ENCODE measurements at places on chromosomes 1 and 21.
A peak's percentile ranks its signal among the peaks of the same experiment; 100 is the strongest.

GRCh38 chr1:231918239-231919015, 291.8 kb downstream of the DISC1 start:
- DNase-seq: no peak

DNA sequence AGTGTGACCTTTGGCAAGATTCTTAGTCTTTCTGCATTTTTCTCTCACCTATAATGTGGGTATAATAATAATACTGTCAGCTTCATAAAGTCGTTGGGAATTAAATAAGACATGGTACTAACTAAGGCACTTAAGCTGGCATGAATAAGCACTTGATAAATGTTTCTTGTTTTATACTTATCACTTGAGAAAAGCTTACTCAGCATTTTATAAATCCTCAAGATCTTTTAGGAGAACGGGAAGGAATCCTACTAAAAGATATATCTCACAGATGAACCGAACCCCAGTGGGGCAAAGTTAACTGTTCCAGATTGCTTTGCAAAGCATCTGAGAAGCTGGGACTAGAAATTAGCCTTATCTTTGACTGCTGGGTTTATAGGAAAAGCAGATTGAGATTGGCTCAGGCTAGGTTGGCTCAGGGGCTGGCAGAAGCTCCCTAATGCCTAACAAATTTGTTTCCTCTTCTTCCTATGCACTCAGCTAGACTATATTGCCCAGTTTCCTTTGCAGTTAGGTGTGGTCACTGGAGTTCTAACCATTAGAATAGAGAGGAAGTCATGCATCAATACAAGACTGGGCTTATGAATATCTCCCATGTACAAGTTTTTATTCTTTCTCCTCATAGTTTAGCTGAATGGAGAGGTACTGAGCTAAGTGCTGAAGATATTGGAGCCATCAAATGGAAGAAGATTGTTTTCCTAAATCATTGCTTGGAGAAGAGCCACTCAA, 110.3 kb downstream of the TBX15 start:
- no peak for DNase-seq

GRCh38 chr1:168064216-168064615, 72.5 kb downstream of the GPR161 start:
- DNase-seq: no peak

- no peak for DNase-seq
Measured at GRCh38 chr1:206415942-206416341, 54.3 kb upstream of the IKBKE start.

DNA sequence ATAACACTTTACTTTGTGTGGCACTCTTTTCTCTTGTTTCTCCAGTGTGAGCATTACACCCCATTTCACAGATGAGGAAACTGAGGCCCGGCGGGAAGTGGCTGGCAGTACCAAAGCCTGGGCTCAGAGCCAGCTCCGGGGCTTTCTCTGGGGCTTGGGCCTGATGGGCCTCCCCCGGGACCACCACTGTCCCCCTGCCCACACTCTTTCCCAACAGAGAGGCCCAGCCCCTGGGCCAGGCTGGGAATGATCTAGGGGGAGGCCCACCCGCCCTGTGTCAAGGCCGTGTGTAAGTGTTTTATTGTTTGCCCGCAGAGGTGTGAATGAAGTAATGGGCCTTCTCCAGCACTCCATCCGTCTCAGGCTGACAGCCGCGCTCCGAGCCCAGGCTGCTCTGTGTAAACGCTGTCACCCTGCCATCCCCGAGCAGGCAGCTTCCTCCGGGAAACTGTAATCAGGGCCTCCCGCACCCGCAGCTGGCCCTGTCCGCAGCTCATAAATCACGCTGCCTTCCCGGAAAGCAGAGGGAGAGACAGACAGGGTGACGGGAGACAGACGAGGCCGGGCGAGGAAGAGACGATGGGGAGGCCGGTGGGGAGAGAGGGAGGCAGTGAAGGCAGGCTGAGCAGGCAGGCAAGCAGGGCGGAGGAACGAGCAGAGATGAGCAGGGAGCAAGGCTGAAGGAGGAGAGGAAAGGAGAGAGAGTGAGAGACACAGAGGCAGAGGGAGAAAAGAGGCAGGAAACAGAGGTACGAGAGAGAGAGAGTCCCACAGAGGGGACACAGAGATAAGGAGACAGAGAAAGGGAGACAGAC, 109.7 kb upstream of the ZBTB40 start:
- DNase-seq: no peak

DNA sequence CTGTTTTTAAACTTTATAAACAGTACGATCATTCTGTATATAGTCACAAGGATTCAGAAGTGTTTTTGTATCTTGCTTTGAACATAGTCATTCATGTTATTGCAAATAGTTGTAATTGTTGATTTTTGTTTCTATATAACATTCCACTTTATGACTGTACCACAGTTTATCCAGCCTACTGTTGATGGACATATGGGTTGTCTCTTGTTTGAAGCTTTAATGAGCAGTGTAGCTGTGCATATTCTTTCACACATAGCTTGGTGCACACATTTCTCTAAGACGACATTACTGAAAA, 6.1 kb downstream of the CD101 start:
- no peak for DNase-seq

GRCh38 chr1:152112101-152112884, 3.0 kb downstream of the TCHH start:
- DNase-seq: no peak

GRCh38 chr21:44443891-44444285, 11.4 kb upstream of the LRRC3 start:
- no peak for DNase-seq

DNA sequence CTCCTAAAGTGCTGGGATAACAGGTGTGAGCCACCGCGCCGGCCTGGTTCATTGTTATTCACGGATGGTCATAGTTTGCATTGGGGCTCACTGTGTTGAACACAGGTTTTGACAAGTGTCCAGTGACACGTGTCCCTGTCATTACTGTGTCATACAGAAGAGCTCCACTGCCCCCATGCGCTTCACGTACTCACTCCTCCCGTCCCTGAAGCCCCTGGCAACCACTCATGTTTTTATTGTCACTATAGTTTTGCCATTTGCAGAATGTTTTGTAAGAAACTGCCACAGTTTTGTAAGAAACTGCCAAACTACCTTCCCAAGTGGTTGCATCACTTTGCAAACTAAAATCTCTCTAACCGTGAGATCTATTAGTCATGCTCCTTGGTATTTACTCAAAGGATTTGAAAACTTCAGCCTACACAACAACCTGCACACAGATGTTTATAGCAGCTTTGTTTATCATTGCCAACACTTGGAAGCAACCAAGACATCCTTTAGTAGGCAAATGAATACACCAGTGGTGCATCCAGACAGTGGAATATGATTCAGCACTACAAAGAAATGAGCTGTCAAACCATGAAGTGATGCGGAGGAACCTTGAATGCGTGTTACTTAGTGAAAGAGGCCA, 163.2 kb upstream of the COL6A1 start:
- DNase-seq: no peak

DNA sequence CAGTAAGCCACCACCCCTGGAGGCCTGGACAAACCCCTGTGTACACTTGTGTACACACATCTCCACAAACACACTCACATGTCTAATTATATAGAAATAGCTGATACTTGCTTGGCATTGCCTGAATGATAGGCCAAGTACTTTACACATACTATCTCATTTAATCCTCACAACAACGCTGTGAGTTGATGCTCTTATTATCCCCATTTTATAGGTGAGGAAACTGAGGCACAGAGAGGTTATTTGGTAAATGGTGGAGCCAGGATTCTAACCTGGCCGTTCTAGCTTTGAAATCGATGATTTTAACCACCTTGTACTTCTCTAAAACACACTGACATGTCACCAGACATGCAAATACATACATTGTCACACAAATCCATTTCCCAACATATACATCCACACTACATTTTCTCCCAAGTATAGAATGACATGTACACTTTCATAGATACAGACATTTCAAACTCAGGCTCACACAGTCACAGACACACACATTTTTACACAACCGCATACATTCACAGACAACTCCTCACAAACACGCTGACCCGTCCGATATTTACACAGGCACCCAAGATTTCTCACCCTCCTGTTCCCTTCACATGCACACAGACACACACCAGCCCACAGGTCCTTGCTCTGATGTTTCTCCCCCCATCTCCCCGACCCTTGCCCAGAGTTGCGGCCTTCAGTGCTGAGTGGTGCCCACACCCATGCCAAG, 3.2 kb downstream of the ARHGEF19 start:
- no peak for DNase-seq

DNA sequence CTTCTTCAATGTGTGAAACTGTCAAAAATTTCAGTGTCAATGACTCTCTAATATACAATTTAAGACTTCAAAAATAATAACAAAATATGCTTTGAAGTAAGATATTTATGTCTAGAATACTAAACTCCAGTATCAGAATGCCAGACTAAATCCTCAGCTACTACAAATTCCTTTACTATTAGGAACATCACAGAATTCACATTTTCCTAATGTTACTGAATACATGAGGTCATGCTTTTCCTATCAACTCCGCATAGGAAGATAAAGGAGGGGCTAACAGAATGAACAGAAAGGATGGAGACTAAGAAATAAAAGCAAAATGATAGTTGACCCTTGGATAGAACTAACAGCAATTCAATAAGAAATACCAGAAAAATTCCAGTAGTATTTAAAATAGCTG, 292.7 kb downstream of the SDCCAG8 start:
- DNase-seq: no peak

GRCh38 chr1:167808104-167808503, 86.3 kb downstream of the MPZL1 start:
- no peak for DNase-seq

GRCh38 chr21:34988139-34988538, 61.0 kb downstream of the RUNX1 start:
- DNase-seq: no peak

DNA sequence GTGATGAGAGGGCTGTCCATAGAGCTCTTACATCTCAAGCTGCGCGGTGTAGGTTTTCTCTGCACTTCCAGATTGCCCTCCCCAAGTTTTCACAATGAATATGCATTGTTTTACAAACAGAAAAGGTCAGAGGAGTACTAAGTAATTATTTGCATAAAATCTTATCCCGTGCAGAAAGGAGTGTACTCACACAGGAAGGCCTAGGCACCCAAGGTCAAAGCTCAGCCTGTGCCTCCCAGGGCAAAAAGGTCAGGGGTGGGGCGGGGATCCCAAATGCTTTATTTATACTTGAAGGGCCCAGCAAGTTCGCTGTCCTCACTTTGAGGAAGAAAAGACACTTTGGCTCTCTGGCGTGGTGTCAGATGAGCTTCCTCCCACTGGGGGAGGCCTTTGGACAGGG, 10.3 kb upstream of the KCNE1 start:
- DNase-seq: no peak

DNA sequence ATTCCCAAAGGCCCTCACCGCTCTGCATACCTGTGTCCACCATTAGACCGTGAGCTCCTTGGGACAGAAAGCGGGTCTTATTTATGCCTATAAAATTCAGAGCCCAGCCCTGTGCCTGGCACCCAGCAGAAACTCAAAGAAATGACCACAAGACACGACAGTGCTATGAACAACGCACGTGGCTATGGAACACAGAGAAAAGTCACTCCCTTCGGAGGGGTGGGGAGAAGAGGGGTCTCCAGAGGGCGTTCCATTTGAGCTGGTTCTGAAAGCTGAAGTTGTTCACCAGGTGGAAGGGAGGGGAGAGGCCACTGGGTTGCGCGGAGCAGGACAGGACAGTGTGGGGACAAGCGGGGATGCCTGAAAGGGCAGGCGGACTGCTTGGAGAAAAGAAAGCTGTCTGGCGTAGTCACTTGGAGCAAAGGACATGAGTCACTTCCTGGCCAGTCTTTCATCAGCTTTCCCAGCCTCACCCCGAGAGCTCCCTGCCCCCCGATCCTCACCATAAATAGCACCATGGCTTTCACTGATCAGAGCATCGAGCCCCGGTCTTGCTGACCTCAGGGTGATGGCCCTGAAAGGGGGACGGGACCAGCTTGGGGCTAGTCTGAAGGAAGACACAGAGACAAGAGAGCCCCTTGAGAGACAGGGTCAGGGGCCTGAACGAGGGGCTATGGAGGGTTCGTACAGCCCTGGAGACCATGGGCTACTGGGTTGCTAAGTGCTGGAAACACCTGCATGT, 28.5 kb downstream of the ECE1 start:
- DNase-seq: no peak

DNA sequence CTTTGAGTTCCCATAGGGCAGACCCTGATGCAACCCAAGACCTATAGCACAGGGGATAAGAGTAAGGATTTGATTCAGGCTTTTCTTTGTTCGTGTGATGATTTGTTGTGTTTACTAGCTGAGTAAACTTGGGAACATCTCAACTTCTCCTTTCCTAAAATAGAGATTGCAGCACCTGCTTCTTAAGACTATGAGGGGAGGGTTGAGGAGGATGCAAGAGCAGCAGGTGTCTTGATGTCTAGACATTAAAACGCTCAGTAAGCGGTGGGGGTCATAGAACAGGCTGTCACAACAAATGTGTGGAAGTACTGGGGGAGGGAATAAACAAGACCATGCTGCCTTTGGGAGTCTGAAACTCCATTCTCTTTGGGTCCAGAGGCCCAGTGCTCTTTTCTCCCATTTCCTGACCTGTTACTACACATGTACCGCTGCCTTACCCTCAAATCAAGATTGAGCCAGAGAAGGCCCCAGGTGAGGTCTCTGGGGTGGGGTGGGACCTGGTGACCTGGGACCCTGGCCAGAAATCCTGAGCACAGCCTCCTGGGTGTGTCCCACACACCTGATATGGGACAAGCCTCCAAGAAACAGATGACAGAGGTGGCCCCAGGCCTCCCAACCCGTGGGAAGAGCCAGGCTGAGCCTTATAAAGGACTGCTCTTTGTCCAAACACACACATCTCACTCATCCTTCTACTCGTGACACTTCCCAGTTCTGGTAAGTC, at the start of gene S100A7A:
TSS of gene S100A7A (plus strand) at position 671 of the 721 bp plus-strand sequence. CDS start 1,563 bp downstream, outside the sequence.
- DNase-seq: no peak

- DNase-seq: no peak
Measured at GRCh38 chr21:46150073-46150472, 5.3 kb downstream of the FTCD start.

GRCh38 chr1:156372265-156372586, 3.2 kb downstream of the RHBG start:
- DNase-seq: no peak

DNA sequence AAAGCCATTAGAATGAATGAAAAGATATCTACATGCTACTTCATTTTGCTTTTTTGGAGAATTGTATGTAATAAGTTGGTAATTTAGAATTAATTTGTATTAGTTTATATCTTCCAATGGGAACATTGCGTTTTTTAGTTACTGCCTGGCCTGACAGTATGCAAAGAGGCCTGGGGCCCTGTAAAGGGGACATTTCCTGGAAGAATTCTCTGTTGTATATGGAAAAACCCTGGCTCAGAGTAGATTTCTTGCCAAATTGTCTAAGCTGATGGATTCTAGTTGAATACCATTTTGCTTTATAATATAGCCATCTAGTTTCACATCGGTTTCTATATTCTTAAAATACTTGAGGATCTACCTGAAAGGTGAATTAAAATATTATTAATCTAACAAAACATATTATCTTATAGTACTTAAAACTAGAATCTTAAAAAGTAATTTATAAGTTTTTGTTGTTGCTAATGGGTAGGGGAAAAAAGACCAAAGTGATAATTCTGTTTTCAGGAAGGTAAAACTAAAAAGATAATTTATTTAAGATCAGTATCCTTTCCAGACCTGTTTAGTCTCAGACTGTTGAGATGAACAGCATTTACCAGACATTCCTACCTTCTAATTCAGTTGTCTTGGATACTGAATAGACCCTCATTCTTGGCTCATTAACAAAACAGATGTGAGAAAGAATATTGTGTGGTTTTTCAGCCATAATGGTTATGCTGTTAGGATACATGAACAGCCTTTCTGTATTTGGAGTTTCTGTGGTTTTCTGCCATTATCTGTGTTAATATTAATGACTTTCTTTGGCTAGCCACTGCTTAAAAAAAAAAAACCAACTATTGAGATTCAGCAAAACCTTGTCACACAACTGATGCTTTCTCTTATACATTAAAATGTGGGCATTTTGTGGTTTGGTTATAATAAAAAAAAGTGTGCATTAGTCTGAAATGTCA, 4.8 kb downstream of the AGO3 start:
- peak; percentile 38 for DNase-seq

Data from right renal cortex interstitium (tissue), 3 donors.